Activated CD4-positive, CD25-positive, alpha-beta regulatory T cell (primary cell): ENCODE measurements at places on chromosomes 11 and 22.
A peak's percentile ranks its signal among the peaks of the same experiment; 100 is the strongest.

DNA sequence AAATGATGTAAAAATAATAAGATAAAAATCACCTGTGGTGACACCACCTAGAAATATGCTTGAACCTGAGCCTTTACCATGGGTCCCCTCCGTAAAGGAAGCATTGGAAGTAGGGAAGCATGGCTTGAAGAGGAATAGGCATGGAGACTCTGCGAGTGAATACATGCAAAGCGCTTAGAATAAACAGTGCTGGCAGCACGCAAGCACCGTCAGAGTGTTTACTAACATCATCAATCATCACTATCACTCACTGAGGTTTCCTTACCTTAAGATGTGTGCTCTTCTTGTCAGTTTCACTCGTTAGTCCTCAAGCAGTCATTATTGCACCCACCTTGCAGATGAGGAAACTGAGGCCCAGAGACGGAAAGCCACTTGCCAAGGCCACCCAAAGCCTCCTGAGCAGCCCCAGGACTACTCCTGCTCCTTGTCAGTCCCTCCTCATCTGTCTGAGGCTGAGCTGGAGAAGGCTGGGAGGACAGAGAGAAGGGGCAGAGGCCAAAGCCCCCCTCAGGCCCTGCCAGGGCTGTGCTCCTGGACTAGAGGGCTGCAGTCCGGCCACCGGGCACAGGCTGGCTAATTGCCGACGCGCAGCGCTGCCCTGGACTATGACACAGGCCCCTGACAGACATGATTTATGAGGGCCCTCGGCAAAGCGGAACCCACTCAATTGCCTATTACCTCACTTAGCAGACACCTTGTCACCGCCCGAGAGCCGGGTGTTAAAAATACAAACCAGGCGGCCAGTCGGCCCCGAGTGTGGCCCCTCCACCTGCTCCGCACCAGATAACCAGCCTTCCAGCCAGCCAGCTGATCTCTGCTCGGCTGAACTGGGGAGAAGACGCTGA is 168.9 kb downstream of the MN1 start:
- no peak for DNase-seq

DNA sequence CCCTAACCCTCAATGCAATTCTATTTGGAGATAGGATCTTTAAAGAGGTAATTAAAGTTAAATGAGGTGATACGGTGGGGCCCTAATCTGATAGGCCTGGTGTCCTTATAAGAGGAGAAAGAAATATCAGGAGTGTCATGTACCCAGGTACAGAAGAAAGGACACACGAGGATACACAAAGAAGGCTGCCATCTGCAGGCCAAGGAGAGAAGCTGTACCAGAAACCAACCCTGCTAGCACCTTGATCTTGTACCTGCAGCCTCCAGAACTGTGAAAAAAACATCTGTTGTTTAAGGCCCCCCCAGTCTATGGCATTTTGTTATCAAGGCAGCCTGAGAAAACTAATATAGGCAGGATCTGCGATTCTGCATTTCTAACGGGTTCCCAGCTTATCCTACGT is 44.2 kb downstream of the FBXO7 start:
- no peak for DNase-seq

GRCh38 chr11:131609337-131609736 is 238.9 kb downstream of the NTM start:
- DNase-seq, result no peak

DNA sequence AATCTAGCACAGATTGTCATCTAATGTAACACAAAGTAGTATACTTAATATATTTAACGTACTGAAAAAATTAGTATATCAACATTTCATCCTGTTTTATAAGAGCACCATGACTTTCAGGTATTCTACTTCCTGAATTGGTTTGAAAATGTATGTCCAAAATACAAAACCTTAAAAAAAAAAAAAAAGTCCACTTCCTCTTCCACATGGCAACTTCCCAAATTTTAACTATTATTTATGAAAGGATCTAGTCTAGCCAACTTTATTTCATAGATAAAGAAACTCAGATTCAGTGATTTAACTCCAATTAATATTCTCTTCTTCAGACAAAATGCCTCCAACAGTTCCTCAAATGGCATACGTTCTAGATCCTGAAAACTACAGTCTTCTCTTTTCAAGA is 44.0 kb downstream of the PIK3C2A start:
- DNase-seq, result no peak

DNA sequence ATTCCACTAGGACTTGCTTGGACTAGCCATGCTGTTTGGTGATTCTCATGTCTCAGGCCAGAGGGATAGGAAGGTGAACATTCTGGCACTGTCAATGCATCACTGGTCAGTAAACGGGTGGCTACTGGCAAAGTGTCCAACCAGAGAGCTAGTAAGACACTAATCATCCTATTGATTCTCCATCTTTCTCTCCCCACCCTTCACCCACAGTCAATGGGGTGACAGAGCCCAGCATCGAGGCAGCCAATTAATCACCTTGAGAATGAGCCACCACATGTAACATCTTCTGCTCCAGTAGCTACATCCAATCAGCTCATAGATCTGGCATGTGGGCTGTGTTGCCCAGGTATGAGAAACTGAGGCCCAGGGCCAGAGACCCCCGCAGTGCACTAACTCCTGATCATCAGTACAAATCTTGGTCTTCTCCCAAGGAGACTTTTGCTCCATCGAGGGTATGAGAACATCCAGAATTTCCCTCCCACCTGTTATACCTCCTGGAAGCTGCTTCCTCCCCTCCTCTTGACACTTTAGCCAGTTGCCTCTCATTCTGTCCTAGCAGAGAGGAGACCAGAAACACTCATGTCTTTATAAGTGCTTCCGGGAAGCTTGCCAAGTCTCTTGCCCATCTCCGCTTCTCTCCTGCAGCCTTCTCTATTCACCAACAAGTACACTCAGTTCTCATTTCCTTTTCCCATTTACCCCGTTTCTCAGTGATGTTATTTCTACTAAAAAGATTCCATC is 17.0 kb downstream of the HTR3A start:
- DNase-seq, result no peak

- DNase-seq, result no peak
Measured at GRCh38 chr11:13061294-13061990, 52.3 kb downstream of the RASSF10 start.

GRCh38 chr22:37498289-37498909 is 12.2 kb upstream of the MFNG start:
- peak; percentile 55 for DNase-seq

DNA sequence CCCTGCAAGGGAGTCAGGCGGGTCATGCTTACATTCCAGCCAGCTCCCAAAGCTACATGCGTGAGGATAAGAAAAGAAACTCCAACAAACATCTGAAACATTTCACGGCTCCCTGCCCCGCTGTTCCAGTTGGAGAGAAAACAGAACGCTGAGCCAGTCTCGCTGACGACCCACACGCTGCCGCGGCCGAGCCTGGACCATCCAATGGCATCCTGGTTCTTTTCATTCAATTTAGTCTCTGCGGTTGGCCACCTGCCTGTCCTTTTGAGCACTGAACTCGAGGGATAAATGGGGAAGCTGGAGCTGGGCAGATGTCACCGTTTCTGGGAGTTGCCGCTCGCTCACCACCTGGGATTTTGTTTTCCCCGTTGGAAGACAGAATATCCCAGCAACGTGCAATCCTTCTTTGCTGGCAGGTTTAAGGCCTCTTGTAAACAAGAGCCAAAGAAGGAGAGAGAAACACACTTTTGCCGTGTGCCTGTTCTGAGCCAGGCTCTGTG is 45.3 kb upstream of the SHISAL1 start:
- no peak for DNase-seq

DNA sequence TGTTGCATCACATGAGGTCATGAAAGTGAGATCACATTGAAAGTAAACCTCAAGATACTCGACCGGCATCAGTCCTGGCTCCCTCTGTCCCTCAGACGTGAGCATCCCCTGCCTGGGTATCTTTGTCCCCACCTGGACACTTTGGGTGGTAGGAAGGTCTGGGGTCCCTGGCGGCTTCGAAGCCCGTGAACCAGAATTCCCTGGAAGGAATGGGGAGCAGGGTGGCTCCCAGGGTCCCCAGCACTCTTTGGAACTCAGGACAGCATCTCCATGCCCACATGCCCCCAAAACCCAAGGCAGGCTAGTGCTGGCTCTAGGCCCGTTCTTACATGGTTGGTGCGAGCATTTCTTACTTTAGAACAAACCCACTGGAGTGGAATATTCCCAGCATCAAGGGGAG is 7.5 kb downstream of the DERL3 start:
- DNase-seq, result no peak

GRCh38 chr11:13939961-13940906 is 22.3 kb upstream of the SPON1 start:
- DNase-seq, result no peak

- DNase-seq, result no peak
Measured at GRCh38 chr11:131404010-131404409, 33.6 kb downstream of the NTM start.

GRCh38 chr11:43969543-43969942 is 27.1 kb downstream of the C11orf96 start:
- DNase-seq, result no peak

- DNase-seq, result no peak
Measured at GRCh38 chr11:44747316-44747715, 20.6 kb downstream of the TSPAN18 start.

- DNase-seq, result no peak
Measured at GRCh38 chr22:43110927-43111623, 525 bp downstream of the BIK start.

GRCh38 chr11:94649254-94649653 is 82.1 kb downstream of the PIWIL4 start:
- no peak for DNase-seq

- no peak for DNase-seq
Measured at GRCh38 chr11:18612394-18612793, 12.8 kb downstream of the MISFA start.

DNA sequence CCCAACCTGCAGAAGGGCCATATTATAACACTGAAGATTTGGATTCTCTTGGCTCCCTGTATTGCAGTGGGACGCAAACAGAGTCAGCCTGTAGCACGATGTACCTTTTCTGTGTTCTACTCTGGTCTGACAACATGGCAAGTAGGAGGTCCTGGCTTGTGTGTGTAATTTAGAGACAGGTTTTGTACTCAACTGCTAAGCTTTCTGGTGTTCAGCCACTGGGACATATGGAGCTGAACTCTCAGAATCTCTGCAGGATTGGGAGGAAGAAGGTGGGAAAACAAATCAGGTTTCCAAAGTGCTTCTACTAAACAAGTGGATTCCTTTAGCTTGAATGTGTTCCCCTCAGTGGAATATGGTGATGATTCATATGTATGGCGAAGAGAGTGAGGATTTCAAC is 192.5 kb upstream of the MTMR2 start:
- no peak for DNase-seq

DNA sequence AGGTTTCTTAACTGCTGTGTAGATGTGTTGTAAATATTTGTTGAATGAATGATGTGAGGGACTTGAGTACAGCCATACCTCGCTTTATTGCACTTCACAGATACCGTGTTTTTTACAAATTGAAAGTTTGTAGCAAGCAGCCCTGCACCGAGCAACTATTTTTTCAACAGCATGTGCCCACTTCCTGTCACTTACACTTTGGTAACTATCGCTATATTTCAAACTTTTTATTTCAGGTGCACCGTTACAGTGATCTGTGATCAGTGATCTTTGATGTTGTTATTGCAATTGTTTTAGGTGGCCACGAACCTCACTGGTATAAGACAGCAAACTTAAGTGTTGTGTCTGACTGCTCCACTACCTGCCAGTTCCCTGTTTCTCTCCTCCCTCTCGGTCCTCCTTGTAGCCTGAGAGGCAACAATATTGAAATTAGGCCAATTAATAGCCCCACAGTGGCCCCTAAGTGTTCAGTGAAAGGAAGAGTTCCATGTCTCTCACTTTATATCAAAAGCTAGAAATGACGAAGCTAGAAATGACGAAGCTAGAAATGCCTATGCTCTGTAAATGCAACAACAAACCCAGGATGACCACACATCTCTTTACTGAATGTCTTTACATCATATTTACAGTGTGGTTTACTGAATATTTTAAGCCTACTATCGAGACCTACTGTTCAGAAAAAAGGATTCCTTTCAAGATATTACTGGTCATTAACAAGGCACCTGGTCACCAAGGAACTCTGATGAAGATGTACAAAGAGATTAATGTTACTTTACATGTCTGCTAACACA is 1.0 kb downstream of the SFI1 start:
- DNase-seq, result peak; percentile 25

- DNase-seq, result no peak
Measured at GRCh38 chr22:22156716-22157347, 87.8 kb upstream of the VPREB1 start.

- no peak for DNase-seq
Measured at GRCh38 chr11:117684731-117685130, 112.3 kb downstream of the DSCAML1 start.

- DNase-seq, result no peak
Measured at GRCh38 chr11:6333095-6333494, 12.8 kb upstream of the CAVIN3 start.

DNA sequence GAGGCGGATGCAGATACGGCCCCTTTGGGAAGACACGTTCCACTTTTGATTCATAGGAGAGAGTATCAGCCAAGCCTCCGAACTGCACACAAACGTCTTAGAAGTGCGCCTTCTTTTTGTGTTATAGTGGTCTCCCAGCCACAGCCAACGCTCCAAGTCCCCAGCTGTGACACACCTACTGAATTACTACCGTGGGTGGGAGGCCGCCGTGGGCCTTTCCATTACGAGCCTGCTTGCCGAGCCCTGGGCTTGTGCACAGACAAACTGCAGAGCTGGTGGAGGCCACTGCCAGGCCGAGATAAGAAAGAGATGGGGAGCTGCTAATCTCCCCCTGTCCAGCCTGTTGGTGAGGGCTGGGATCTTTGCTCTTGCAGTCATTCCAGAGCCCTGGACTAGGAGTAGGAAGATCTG is 761 bp downstream of the HMBS start:
- DNase-seq, result no peak

DNA sequence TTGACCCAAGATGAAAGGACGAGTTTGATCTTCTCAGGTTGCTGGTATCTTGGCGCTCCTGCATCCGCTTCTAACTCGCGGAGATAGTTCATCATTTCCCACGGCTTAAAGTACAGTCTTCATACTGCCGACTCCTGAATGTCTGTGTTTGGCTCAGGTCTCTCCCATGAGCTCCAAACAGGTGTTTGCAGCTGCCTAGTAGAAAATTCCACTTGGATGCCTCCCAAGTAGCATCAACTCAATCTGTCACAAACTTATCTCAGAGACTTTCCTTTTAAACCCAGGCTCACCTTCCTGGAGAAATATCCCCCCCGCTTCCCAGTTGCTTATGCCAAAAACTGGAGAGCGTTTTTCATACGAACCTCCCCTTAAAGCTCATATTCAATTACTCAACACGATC is 986.5 kb downstream of the TBC1D22A start:
- DNase-seq, result no peak

GRCh38 chr11:125063429-125064043 is 431 bp downstream of the SLC37A2 start:
- no peak for DNase-seq

- no peak for DNase-seq
Measured at GRCh38 chr11:125331357-125332035, 164.6 kb downstream of the FEZ1 start.
